Activated CD8-positive, alpha-beta memory T cell treated with anti-CD3 and anti-CD28 coated beads for 1 hour (primary cell): ENCODE measurements at places on chromosomes 2 and 18.

- no peak for DNase-seq
Measured at GRCh38 chr2:15845737-15846405, 94.5 kb upstream of the MYCN start.

DNA sequence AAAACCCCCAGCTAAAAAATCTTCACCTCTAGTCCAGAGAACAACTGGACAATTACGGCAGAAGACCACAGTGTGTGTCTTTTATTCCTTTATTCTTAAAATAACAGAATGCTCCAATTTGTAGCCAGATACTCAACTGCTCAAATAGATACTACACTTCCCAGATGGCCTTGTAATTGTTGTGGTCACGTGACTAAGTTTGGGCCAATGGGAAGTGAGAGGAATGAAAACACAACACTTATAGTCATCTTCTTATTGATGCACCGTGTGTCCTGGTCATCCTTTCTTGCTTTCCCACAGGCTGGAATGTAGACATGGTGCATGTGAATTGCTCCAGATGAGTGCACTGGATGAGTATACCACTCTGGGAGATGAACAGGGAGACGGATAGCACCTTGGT is 145.1 kb downstream of the CDC42EP3 start:
- DNase-seq, result no peak

DNA sequence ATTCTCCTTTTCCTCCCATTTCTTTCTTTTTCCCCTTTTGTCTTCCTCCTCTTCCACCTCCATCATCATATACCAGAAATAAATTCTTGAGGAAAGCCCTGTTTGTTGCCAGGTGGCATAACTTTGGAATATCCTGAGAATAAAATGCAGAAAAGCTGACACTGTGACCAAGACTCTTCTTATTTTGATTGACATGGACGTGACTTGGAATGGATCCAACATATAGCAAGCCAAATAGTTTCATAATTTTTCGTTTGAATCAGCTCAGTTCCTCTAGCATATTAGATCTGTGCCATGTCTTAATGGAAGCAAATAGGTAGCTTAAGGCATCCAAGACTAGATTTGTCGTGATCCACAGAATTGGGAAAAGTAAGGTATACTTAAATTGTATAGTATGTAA is 354.7 kb upstream of the FIGN start:
- DNase-seq, result no peak

DNA sequence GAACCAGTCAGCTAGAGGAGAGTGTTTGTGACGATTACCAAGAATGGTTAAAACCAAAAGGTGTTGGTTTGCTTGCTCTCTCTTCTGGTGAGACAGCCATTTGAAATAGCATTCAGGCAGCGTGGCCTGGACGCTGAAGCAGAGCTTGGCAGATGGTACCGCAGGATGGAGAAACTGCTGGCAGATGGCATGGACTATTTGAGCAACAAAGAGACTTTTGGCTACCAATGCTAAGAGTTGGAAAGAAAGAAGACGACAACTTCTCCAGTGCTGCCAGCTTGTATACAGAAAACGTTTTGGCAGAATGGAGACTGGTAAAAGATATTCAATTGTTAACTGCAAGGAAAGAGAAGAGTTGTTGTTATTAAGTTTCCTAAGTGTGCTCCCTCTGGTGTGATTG is 315.0 kb downstream of the PARD3B start:
- DNase-seq, result no peak

DNA sequence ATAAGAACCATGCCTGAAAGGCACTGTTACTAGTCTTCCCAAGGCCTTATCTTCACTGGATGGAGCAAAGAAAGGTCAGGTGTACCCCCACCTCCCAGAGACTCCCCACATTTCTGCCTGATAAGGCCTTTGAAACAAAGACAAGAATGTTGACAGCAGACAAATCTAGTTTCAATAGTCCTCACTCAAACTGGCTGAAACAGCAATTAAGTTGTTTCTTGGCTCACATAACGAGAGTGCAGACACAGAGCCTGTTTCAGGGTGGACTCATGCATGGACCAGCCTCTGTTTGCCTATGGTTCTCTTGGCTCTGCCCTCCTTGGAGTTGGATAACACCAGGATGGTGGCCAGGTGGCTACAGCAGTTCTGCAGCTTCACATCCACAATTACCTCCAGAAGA is 7.5 kb upstream of the CFAP221 start:
- no peak for DNase-seq

GRCh38 chr2:222134654-222135053 is 164.1 kb downstream of the PAX3 start:
- no peak for DNase-seq

- no peak for DNase-seq
Measured at GRCh38 chr2:241754042-241754441, 19.6 kb downstream of the D2HGDH start.

GRCh38 chr18:55853268-55853667 is 265.3 kb upstream of the TCF4 start:
- no peak for DNase-seq

DNA sequence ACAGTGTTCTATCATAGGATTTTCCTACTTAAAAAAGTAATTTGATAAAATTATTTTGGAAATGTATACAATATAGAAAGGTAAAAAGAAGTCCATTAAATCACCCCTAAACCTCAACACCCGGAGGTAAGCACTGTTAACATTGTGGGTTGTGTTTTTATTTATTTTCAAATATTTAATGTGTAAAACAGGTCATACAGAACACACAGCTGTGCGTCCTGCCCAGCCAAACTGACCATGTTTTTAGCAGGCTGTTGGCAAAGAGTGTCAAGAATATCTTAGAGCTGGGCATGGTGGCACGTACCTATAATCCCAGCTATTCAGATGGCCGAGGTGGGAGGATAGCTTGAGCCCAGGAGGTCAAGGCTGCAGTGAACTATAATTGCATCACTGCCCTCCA is 78.8 kb upstream of the ZNF532 start:
- DNase-seq, result no peak

GRCh38 chr18:37714691-37715090 is 149.1 kb upstream of the CELF4 start:
- no peak for DNase-seq

DNA sequence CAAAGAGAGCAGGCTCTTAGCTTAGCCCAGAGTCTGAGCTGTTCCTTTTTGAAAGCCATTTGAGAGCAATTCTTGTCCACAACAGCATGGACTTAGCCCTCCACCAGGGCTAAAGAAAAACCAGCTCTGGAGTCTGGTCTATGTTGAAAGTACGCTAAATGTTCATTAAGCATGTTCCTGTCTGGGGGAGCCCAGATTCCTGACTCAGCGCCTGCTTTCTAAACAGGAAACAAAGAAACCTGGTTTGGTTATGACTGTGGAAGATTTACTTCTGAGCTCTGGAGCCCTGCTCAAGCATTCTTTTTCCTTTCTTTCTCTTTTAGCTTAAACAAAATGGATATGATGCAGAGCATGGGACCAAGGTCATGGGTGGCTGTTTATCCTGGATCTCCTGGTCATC is 279.8 kb downstream of the RBM43 start:
- DNase-seq, result no peak

DNA sequence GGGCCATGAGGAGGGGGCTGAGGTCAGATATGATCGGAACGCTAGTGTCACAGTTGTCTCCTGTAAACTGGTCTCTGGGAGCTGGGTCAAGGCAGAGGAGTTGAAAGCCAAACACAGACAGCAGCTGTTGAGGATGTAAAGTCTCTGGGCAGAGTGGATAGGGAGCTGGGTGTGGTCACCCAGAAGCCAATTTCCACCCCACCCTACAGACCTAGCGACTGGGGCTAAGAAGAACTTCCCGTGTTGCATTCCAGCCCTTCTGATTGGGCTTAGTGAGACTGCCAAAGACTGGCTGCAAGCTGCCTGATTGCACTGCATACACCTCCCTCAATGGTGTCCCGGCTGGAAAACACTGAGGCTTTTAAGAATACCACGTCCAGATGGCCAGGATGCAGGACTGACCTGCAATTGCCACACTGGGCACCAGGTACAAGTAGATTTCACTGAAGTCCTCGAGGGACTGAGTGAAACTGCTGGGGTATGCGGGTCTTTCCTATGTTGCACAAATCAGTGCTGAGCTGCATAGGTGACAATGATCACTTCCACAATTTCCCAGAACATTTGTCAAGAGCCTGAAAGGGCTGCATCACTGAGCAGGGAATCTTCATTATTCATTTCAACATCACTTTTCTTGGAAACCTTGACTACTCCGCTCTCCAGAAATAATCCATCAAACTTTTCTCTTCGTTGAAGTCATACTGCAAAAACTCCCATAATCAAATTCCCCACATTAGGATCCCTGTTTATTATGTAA is 43.1 kb upstream of the EML4 start:
- DNase-seq, result no peak

DNA sequence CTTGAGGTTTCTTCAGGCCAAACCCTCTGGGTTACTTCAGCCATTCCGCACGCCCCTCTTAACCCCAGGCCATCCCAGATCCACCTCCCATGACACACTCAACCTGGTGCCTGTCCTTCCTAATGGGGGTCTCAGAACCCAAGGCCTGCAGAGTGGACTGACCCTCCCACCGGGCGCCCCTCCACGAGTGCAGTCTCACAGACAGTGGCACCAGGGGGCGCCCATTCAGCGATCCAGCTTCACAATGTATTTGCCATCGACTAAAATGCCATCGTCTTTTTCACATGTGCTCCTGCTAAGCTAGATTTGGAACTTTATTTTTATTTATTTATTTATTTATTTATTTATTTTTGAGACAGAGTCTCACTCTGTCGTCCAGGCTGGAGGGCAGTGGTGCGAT is 38.5 kb downstream of the INPP5D start:
- DNase-seq, result no peak

DNA sequence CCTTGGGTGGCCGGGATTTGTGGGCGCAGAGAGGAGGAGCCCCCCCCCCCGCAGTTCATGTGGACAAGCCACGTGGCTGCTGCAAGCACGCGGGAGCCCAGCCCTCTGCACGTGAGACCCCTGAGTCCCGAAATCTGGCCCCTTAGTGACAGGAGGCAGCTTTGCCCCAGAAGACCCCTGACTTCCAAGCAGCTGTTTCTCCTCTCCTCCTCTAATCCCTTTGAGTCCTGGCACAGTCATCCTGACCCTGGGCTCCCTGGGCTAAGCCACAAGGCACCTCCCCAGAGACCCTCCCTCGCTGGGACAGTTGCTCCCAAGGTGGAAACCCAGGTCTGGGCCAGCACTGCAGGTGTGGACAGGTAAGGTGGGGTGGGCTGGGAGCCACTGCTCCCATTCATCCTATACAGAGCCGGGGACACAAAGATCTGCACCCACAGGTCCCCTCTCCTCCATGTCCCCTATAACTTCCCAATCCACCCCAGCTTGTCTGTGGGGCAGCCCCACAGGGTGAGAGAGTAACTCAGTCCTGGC is 923 bp downstream of the TEKT4 start:
- no peak for DNase-seq

DNA sequence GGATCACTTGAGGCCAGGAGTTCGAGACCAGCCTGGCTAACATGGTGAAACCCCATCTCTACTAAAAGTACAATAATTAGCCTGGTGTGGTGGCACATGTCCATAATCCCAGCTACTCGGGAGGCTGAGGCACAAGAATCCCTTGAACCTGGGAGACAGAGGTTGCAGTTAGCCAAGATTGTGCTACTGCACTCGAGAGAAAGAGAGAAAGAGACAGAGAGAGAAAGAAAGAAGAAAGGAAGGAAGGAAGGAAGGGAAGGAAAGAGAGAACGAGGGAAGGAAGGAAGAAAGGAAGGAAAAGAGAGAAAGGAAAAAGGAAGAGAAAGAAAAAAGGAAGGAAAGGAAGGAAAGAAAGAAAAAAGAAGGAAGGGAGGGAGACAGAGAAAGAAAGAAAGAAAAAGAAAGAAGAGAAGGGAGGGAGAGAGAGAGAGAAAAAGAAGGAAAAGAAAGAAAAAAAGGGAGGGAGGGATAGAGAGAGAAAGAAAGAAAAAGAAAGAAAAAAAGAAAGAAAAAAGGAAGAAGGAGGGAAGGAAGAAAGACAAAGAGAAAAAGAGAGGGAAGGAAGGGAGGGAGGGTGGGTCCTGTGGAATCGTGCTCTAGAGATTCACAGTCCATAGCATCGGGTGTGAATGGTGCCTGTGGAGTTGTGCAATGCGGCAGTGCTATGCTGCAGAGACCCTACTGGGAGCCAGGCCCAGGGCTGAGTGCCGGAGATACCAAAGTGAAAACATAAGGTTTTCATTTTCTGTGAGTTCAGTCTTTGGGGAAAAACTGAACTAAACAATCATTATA is 4.6 kb upstream of the SDC1 start:
- DNase-seq, result no peak

DNA sequence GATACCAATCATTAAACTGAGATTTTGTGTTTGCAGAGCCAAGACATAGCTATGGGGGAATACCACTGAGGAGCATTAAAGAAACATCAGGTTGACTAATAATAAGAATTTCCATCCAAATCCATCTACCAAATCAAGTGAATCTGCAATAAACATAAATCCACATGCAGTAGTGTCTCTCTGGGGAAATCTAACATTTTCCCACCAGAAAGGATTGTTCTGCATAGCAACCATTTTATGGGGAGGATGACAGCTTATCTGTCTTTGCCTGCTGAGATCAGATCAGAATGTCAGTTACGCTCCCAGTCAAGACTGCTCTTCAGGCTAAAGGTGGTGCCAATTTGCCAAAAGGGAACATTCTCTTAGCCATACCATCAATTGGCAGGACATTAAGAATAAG is 1098.9 kb upstream of the CHAC2 start:
- DNase-seq, result no peak

DNA sequence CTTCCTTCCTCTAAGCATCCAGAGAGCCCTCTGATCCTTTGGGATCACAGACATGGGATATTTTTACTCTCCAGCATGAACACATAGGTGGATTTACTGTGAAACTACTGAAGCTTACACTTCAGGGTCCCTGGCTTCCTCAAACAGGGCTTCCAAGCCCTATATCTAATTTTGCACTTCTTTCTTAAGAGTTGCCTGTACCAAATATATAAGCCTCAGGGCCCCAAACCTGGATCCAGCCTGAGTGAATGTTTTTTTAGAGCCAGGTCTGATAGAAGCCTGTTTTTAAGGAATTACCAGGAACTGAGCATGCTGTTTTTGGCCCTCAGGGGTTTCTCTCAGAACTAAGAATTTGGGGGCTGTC is 13.2 kb upstream of the KCMF1 start:
- DNase-seq, result no peak

DNA sequence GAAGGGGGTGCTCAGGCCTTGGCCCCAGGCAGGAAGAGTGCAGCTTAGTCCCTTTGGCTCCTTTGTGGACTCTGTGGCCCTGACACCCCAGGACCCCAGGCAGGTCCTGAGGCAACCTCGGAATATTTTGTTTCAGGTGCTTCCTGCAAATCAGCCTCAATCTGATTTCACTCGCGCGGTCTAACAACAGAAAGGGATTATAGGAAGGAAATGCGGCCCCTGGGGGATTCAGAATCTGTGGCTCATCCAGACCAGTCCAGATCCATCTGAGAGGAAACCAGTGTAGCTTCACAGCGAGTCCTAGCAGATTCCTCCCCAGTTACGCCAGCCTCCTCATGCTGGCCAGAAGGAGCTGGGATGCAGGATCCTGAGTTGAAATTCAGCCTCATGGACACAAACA is 59.5 kb upstream of the YWHAQ start:
- DNase-seq, result no peak

- DNase-seq, result no peak
Measured at GRCh38 chr2:14517731-14518130, 114.8 kb upstream of the LRATD1 start.

- peak; percentile 70 for DNase-seq
Measured at GRCh38 chr2:237072067-237072931, 13.4 kb upstream of the COPS8 start.

- no peak for DNase-seq
Measured at GRCh38 chr2:170548304-170548703, 166.8 kb upstream of the SP5 start.
